ENCODE measurements at places on chromosomes 3 and 15. TPM values are rescaled to one million over a fixed set of nuclear protein-coding genes. Genes with fewer than 3 reads are reported as not detected.

Gene SUSD5
- 0.26 TPM for total RNA-seq

Gene GTF2A2
- 94.7 TPM for total RNA-seq

Gene EPM2AIP1
- total RNA-seq = 9.5 TPM

Gene FAM81A
- 0.35 TPM for total RNA-seq

Gene ABI3BP
- total RNA-seq = 37.1 TPM

Gene OSBPL10
- total RNA-seq = 18.9 TPM

Gene MEX3B
- 1.0 TPM for total RNA-seq

All from mesenteric fat pad (tissue), 1 donor.